ENCODE measurements at places on chromosomes 11 and 22. TPM values are rescaled to one million over a fixed set of nuclear protein-coding genes. Genes with fewer than 3 reads are reported as not detected.
A peak's percentile ranks its signal among the peaks of the same experiment; 100 is the strongest.

Gene CCDC15
- total RNA-seq: 1.3 TPM

- DNase-seq: no peak
Measured at GRCh38 chr22:25048659-25049647, 96.4 kb downstream of the KIAA1671 start.

DNA sequence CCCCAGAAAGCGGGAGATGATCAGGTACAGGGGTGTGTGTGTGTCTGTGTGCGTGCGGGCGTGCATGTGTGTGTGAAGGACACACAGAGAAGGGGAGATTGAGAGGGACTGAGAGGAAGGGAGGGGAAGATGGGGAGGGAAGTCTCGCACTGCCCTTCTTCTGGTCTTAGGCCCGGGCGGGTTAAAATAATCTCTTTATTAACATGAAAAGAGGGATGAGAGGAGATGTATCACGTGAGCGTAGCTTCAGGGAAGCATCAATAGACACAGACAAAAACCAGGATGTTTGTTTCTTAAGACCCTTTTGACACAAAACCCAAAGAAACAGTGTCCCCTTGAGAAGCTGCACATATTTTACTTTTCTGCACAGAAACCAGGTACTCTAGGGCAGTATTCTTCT is 347.3 kb downstream of the BRD1 start:
- no peak for DNase-seq

Gene MYEOV
- 0.57 TPM for total RNA-seq

DNA sequence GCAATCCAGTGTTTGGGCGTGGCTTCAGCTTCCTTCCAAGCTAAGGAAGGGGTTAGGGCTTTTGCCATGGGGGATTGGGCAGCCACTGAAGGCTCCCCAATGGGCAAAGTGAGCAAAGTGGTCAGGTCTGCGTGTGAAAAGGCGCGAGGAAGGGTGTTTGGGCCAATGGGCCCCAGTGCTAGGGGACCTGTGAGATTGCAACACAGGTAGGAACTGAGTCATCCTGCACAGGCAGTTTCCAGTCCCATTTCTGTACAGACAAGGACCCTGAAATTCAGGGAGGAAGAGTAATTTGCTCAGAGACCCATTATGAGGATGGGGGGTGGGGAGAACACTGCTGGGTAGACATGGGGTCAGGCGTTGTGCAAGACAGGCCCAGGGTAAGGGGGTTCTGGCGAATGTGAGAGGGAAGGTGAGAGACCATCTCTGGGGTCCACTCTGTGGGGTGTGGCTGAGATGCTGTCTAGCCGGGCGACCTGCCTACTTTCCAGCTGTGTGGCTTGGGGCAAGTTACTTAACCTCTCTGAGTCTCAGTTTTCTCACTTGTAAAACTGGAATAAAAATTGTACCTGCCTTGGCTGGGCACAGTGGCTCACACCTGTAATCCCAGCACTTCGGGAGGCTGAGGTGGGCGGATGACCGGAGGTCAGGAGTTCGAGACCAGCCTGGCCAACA is 7.3 kb downstream of the CCDC88B start:
- DNase-seq: no peak

DNA sequence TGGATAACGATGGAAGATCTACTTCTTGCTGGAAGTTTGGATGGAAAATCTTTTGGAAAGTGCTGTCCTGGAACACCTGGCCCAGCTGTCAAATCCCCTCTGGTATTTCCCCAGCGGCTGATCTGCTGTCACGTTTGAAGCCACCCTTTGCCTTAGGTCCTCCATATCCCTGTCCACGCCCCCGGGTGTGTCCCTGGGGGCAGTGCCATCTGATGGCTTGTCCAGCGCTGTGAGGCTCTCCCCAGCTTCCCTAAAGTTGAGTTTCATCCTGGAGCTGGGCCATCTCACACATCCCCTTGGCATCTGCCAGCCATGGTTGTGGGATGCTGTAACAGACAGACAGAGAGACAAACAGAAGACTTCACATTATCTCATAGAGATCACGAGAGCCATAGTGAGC is 3.1 kb upstream of the IGLL1 start:
- no peak for DNase-seq

Gene MS4A6E
- not detected for total RNA-seq

DNA sequence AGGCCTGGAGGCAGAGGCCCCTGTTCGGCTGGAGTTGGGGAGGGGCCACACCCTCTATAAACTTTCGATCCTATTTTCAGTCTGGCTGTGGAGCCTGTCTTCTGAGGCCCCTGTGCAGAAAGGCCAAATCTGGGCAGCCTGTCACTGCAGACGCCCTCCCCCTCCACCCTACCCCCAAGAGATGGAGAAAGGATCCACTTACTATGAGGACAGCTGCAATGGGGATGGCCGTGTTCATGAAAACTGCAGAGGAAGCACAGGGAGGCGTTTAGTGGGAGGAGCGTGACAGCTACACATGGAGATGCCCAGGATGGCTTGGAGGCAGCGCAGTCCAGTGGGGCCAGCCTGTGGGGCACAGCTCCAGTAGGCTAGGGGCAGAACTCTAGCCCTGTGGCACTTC is 43.5 kb upstream of the KCNJ11 start:
- no peak for DNase-seq

Gene APOL5
- not detected for total RNA-seq

Gene SPCS2
- total RNA-seq: 150 TPM

DNA sequence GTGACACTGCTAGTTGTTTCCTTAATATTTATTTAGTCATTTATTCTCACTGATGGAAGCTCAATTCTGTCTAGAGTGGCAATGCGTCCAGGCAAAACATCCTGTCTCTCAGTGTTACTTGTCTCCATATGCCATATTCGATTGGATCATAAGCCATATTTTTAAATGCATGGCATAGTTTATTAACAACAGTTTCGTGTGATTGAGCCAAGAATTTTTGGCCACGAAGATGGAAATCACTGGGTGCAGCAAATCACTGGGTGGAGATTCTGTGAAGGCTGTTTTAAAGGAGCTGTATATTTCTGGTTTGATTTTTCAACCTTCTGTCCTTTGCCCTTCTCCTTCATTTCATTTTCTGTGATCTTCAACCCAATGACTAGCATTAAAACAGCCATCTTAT is 205.2 kb downstream of the JRKL start:
- no peak for DNase-seq

- no peak for DNase-seq
Measured at GRCh38 chr22:50049299-50050195, 8.6 kb downstream of the TTLL8 start.

- no peak for DNase-seq
Measured at GRCh38 chr11:45501392-45502225, 163.8 kb downstream of the CHST1 start.

Gene SCGB1A1
- total RNA-seq: 2,572 TPM

DNA sequence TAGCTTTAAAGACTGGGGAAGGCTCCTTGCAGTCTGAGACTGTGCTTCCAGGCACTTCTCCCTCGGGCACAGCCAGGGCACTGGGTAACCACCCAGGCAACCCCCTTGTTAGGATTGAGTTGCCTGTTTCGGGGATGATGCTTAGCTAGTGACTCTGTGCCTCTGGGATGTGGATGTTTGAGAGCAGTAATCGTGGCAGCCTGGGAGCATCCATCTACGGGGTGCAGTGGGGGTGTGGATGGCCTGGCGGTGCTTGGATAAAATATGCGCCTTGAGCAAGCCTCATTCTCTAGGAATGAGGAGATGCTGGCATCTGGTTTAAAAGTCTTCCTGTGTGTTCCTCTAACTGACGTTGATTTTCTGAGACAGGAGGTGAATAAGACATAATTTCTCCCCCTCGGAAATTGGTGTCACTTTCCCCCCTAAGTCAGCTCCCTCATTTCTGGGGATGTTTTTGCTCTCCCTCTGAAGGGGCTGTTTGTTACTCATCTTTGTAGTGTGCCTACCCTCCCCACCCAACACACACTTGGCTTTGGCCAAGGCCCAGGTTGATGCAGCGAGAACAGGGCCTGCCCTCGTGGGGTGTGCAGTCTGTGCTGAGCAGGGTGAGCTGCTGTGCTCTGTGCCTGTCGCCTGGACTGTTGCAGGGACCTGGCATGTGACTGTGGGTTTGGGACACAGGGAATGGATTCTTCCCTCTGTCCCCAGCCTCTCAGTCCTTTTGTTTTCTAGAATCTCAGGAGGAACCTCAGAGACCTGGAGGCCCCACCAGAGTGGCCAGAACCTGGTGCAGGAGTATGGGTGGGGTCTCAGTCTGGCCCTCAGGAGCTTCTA is 2.0 kb downstream of the GNAZ start:
- no peak for DNase-seq

Gene ANO1
- 4.8 TPM for total RNA-seq

DNA sequence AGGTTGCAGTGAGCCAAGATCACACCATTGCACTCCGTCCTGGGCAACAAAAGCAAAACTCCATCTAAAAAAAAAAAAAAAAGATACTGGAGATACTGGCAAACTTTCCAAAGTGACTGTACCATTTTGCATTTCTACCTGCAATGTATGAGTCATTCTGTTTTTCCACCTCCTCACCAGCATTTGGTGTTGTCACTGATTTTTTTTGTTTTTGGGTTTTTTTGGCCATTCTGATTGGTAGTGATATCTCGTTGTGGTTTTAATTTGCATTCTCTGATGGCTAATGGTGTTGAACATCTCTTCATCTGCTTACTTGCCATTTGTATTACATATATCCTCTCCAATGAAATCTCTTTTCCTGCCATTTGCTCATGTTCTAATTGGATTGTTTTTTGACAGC is 12.0 kb upstream of the RBX1 start:
- DNase-seq: no peak

DNA sequence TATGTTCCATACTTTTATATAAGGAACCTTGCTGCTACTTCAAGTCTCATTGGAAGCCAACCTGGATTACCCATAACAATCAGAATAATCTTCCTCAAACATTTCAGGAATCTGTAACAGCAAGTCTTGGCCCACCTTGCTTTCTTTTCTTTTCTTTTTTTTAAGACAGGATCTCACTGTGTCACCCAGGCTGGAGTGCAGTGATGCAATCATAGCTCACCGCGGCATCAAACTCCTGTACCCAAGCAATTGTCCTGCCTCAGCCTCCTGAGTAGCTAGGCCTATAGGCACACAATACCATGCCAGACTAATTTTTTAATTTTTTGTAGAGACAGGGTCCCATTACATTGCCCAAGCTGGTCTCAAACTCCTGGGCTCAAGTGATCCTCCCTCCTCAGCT is 29.3 kb upstream of the PRDM10 start:
- DNase-seq: no peak

Gene PC
- 5.0 TPM for total RNA-seq

- DNase-seq: no peak
Measured at GRCh38 chr11:36333468-36333867, 37.4 kb downstream of the PRR5L start.

GRCh38 chr22:49887064-49887451 is 31.2 kb downstream of the ALG12 start:
- DNase-seq: no peak

Gene CHST1
- 3.0 TPM for total RNA-seq

DNA sequence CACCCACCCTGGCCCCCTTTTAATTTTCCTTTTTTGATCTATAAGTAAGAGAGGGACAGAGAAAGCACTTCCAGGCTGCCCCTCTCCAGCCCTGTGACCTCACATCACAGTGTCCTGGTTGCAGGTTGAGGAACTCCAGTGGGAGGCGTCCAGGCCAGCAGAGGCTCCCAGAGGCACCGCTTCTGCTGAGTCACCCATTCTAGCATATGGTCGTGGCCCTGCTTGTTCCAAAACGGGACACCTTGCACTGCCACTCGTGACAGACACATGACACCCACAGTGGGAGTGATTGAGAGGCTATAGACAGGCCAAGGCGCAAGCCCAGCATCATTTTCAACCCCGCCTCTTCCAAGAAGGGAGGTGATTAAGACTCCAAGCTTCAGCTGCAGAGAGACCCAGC is 16.0 kb upstream of the TMPRSS4 start:
- no peak for DNase-seq

GRCh38 chr11:114159320-114159719 is 99.8 kb downstream of the ZBTB16 start:
- no peak for DNase-seq

DNA sequence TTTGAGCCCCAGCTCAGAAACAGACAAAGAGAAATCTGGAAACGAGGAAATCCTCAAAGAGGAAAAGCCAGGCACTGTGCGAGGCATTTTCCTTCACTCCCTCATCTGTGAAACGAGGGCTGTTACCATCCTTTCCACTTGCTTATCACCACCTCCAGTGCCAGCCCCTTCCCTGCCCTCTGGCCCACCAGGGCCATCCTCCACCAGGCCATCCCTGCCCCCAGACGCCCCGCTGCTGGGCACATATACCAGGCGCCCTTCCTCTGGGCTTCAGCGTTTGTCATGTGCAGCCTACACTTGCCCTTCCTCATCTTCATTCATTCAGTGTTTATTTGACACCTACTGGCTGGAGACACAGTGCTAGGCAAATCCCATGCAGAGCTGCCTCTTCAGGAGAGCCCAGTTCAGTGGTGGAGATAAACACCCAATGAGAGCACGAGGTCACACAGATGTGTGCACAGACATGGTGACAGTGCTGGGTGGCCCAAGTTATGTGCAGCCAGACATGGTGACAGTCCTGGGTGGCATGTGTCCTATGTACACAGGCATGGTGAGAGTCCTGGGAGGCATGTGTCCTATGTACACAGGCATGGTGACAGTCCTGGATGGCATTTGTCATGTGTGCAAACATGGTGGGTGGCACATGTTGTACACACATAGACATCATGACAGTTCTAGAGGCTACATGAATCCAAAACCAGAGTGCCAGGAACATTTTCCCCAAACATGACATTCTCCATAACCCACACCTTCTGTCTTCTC is 9.7 kb downstream of the SPTBN2 start:
- no peak for DNase-seq

- DNase-seq: peak; percentile 68
Measured at GRCh38 chr11:1089738-1090599, 15.3 kb downstream of the MUC2 start.

DNA sequence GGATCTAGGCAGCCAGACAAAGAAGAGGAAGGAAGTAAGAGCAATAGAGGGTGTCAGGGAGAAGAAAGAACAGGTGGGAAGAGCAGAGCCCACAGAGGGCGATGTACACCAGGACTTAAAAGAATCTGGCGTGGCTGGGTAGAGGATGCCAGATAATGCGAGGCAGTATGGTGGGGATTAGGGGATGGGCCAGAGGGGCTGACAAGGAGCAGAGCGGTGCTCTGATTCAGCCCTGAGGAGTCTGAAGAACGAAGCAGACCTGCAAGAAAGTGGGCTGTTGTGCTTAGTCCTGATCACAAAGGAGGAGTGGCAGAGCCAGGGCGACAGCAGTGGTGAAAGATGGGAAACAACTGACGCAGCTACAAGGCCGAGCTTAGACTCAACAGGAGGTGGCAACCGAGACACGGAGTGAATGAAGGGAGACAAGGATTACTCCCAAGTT is 163.7 kb downstream of the LARGE1 start:
- no peak for DNase-seq

Gene SCUBE1
- 22.3 TPM for total RNA-seq

DNA sequence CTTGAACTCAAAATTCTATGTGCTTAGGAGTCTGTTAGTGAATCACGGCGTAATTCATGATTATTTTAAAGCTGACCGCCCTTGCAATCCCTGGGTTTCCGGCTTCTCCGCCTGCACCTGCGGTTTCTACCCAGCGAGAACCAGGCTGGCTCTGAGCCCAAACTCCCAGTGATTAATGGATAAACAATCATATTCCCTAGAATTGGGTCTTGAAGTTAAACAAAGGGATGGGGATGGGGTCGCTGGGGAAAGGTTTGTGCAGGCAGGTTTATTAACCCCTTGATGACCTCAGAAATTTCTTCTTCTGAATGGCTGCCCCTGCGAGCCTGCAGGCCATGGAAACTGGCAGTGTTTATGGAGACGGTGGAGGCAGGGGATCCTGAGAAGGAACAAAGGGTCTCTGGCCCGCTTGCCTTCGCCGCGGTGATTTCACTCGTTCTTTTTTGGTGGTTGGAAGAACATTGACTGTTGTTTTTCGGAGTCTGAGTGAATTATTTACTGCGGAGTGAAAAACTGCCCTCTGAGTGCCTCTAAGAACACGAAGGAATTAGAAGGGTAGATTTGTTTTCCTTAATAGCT is 1000.3 kb downstream of the BRD1 start:
- no peak for DNase-seq

Data from upper lobe of left lung (tissue), 6 donors.